ENCODE measurements at places on chromosomes 5 and 9.
A peak's percentile ranks its signal among the peaks of the same experiment; 100 is the strongest.

DNA sequence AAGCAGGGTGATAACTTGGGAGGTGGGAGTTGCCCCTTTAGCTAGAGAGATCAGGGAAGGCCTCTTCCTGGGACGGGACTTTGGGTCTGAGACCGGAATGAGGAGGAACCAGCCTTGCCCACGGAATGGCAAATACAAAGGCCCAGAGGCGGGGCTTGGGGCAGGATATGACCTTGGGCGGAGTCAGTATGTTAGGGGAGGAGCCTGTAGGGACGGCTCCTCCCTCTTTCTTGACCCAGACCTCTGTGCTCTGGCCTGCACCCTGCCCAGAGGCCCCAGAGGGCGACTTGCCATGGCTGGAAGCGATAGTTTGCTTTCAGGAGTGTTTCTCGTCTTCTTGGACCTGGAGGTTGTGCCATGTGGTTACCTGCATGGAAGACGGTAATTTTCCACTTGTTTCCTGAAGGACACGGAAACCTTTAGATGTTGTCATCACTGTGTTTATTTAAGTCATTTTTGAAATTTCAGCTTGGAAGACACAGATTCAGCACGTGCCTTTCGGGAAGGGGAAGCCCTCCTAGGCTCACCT, 85.6 kb downstream of the DAB2IP start:
- peak; percentile 74 for DNase-seq

DNA sequence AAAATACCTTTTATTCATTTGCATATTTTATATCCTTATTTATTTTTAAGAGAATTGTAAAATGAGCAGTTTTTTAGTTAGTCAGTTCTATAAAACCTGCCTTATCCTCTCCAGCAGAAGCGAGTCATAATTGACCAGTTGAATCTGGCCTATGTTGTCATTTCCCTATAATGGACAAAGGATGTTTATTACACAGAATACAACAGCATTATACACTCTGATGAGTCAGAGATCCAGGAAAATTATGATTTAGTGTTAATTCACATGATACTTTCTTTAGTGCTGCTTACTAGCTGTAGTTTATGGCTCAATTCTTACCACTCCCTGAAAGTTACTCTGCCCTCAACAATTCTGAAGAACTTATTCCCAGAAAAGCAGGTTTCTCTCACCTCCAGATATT, 26.8 kb upstream of the LURAP1L start:
- peak; percentile 10 for DNase-seq

DNA sequence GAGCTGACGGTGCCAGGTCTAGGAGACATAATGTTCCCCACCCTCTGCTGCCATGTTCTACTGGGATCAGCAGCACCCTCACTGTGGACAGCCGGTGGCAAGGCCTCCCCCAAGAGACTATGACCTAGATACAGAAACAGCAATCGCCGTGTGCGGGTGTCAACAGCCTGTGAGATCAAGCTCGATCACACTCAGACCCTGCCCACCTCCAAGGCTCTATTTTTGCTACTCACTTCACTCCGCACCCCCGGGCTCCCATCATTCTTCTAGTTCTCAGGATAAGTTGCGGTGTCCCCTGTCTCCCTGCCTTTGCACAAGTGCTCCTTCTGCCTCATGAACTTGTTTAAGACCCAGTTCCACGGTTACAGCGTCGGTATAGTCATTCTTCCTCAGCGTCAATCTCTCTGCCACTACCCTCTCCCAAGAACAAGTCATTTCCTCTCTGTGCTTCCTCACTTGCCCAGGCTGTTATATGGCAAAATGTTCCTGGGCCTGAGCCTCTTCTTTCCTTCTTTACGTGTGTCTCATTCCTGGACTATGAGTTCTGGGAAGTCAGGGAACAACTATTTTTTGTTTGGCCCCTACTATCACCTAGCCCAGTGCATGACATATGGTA, 5.4 kb upstream of the DOCK8 start:
- no peak for DNase-seq

DNA sequence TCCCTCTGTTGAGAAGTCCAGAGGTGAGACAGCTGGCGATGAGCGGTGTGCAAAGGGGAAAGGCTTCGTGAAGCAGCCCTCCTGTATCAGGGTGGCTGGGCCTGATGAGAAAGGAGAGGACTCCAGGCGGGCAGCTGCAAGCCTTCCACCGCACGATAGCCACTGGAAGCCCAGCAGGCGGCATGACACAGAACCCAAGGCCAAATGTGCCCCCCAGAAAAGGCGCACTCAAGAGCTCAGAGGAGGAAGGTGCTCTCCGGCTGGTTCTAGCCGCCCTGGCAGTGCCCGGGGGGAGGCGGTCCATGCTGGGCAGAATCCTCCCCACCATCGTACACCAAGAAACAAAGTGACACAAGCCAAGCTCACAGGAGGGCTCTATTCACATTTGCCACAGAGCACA, 60.3 kb downstream of the TEX10 start:
- DNase-seq, result no peak

DNA sequence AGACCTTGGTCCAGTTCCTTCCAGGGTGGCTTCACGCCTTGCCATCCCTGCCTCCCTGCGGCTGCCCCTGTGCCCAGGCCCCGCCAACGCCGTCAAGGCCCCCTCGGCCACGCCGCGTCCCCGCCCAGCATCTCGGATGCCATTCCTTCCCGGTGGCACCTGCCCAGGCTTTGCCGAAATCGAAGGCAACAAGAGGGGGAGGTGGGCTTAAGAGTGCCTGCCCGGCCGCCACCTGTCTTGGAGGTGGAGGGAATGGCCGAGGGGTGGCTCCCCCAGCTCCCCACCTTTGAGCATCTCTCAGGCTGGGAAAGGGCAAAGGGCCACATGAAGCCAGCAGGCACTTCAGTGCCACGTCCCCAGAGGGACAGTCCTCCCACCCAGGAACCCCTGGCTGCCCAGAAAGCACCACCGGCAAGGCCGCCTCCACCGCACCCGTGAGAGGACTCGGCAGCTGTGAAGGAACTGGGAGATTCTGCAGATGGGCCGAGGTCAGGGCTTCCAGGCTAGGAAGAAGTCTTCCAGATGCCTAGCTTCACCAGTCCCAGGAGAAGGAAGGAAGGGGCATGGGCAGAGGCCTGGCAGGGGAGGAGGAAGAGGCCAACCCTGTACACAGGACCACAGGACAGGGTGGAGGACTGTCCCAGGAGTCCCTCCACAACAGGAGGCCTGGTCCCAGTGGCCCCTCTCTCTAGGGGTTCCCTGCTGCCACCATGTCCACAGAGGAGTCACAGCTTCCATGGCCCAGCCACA, 218.0 kb downstream of the FANCC start:
- no peak for DNase-seq

DNA sequence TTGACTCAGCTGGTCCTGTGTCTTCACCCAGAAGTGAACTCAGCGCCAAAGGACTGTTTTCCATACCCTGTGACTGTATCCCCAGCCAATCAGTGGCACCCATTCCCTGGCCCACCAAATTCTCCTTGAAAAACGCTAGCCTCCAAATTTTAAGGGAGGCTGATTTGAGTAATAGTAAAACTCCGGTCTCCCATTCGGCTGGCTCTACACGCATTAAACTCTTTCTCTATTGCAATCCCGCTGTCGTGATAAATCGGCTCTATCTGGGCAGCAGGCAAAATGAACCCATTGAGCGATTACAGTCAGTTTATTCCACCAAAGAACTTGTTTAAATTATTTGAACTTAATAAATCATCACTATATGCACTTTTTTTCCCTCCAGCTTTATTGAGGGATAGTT, 55.9 kb upstream of the PPP1R26 start:
- no peak for DNase-seq

DNA sequence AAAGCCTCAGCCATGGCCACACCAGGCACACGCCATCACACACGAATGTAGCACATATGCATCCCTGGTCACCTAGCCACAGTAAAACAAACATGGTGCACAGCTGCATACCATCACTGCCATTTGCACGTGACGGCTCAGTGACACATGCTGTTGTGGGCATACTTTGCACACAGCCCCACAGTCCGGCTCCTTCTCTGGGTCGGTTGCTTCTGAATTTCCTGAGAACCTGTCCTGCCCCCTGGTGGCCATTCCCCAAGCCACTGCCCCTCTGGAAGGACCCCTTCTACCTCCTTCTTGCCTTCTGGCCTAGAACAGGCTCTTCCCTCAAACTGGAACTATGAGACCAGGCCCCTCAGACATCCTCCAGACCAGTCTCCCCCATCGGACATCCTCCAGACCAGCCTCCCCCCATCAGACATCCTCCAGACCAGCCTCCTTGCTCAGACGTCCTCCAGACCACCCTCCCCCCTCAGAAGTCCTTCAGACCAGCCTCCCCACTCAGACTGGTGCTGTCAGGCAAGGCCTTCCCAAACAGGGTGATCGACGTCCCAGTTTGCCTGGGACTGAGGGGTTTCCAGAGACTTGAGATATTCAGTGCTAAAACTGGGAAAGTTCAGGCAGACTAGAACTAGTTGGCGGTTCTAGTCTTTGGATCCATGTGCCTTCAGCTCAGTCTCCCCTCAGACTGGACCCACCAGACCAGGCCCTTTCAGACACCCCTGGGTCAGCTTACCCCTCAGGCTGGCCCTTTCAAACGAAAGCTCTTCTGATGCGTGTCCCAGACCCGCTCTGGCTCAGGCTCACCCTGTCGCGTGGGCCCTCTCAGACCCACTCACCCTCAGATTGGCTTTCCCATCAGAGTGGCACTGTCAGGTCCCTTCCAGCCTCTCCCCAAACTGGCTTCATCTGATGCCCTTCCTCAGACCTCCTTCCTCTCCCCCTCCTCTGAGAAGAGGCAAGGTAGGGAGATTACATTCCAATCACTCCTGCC, 24.3 kb upstream of the ENHO start:
- peak; percentile 41 for DNase-seq

- peak; percentile 55 for DNase-seq
Observed at GRCh38 chr5:39948867-39949468, 524.2 kb upstream of the DAB2 start.
